ENCODE measurements at places on chromosomes 16 and 17. TPM values are rescaled to one million over a fixed set of nuclear protein-coding genes. Genes with fewer than 3 reads are reported as not detected.

GRCh38 chr17:33113276-33113990 is 121.8 kb downstream of the SPACA3 start:
- H3K4me3 ChIP-seq = no peak overlapping the region
- no peak for DNase-seq
- no peaks in the 10 kb centered on the region for H3K36me3 ChIP-seq
- peaks cover 23% of the 10 kb centered on the region for H3K27me3 ChIP-seq
- H3K27ac ChIP-seq = no peak overlapping the region

- H3K27me3 ChIP-seq = no peaks in the 10 kb centered on the region
- peaks cover 9% of the 10 kb centered on the region for H3K4me1 ChIP-seq
- H3K36me3 ChIP-seq = no peaks in the 10 kb centered on the region
- no peak for DNase-seq
- no peak overlapping the region for H3K4me3 ChIP-seq
Observed at GRCh38 chr17:67478401-67479041, 101.4 kb downstream of the PITPNC1 start.

GRCh38 chr17:34151102-34151501 is 104.0 kb upstream of the CCL2 start:
- peaks cover 29% of the 10 kb centered on the region for H3K27me3 ChIP-seq
- no peak for DNase-seq
- no peaks in the 10 kb centered on the region for H3K4me1 ChIP-seq

- H3K4me3 ChIP-seq = no peak overlapping the region
- H3K4me1 ChIP-seq = peaks cover 15% of the 10 kb centered on the region
- no peaks in the 10 kb centered on the region for H3K27me3 ChIP-seq
- H3K36me3 ChIP-seq = no peaks in the 10 kb centered on the region
Observed at GRCh38 chr17:80519091-80519781, 25.4 kb upstream of the RPTOR start.

DNA sequence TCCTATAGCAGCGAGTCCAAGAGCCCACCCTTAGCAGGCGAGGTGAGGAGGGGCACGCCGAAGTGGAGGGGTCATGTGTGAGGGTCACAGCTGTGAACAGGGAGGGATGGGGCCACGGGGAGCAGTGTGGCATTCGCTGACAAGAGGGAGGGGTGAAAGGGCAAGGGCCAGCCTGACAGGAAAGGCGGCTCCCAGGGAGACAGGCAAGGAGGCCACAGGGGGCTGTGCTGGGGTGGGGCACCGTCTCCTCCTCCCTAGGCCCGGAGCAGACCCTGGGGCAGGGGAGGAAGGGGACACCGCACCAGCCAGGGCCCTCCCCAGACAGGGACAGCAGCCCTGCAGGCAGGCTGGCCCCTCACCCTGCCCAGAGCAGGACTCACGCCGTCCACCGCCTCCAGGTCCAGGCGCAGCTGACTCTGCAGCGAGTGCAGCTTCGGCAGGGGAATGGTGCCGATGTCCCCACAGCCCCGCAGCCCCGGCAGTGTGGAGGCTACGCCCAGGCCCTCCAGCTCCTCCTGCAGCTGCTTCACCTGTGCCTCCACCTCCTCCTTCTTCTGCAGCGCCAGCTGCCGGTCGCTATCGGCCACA is 15.1 kb downstream of the GNPTG start:
- peaks cover 2% of the 10 kb centered on the region for H3K36me3 ChIP-seq
- H3K27ac ChIP-seq = no peak overlapping the region
- no peaks in the 10 kb centered on the region for H3K4me1 ChIP-seq
- no peak for DNase-seq
- H3K4me3 ChIP-seq = no peak overlapping the region

- no peaks in the 10 kb centered on the region for H3K27me3 ChIP-seq
- peaks cover 9% of the 10 kb centered on the region for H3K4me1 ChIP-seq
- no peak overlapping the region for H3K4me3 ChIP-seq
- peak; percentile 85 for DNase-seq
- H3K36me3 ChIP-seq = peaks cover 9% of the 10 kb centered on the region
Observed at GRCh38 chr16:57256601-57257395, 11.7 kb downstream of the ARL2BP start.

DNA sequence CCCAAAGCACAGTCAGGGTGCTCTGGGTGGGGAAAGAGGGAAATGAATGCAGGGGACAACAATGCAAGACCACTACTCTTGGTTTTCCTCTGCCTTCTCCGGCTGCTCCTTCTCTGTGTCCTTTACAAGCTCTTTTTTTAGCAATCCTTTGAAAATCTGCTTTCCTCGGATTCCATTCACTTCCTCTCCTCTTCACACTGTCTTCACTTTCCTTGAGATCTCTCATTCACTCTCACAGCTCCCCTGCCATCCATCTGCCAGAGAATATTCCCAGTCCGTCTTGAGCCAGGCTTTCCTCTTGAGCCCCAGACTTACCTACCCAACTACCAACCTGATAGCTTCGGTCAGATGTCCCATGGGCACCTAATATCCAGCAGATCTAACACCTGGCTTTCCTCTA is 11.0 kb upstream of the SPOP start:
- H3K27ac ChIP-seq = peak overlapping the region; percentile 15
- no peak for DNase-seq
- no peaks in the 10 kb centered on the region for H3K27me3 ChIP-seq
- no peak overlapping the region for H3K4me3 ChIP-seq
- peaks cover 42% of the 10 kb centered on the region for H3K4me1 ChIP-seq
- no peaks in the 10 kb centered on the region for H3K36me3 ChIP-seq

ATP2A3 gene
- total RNA-seq = 1.7 TPM

DNA sequence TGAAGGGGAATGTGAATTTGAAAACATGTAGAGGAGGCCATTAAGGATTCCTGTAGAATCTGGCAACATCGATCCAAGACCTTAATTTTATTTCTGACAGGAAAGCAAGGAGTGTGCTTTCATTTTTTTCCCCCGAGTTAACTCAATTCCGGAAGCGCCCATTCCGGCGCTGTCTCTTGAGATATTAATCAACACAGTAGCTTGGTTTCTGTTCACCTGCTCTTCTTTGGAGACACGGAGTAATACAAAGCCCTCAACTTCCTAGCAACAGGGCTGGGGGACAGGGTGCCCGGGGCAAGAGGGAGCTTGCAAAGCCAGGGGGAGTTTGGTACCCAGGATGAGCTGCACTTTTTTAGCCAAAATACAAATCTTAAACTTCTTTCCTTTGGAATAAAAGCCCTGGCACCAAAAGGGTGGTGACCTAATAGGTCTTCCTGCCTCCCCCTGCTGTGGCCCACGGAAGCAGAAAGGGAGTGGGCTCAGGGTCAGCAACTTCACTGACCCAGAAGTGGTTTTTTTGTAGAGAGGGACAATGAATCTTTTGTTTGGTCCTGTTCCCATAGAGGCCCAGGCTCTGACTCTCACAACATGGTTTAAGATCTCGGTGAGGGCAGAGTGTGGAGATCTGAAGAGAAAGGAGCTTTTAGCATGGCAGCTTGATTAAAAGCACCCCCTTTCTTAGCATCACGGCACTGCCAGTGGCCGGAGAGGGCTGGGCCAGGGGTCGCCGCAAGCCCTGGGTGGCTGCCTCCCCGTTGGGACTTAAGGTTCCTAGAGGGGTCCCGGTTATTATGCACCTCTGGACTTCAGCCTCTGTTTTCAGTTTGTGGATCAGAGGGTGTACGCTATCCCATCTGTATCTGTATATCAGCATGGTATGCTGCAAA is 207.3 kb downstream of the CCDC182 start:
- no peaks in the 10 kb centered on the region for H3K27me3 ChIP-seq
- DNase-seq = no peak
- peak overlapping the region; percentile 9 for H3K27ac ChIP-seq
- peak overlapping the region; percentile 42 for H3K4me3 ChIP-seq
- peaks cover 7% of the 10 kb centered on the region for H3K4me1 ChIP-seq

DNA sequence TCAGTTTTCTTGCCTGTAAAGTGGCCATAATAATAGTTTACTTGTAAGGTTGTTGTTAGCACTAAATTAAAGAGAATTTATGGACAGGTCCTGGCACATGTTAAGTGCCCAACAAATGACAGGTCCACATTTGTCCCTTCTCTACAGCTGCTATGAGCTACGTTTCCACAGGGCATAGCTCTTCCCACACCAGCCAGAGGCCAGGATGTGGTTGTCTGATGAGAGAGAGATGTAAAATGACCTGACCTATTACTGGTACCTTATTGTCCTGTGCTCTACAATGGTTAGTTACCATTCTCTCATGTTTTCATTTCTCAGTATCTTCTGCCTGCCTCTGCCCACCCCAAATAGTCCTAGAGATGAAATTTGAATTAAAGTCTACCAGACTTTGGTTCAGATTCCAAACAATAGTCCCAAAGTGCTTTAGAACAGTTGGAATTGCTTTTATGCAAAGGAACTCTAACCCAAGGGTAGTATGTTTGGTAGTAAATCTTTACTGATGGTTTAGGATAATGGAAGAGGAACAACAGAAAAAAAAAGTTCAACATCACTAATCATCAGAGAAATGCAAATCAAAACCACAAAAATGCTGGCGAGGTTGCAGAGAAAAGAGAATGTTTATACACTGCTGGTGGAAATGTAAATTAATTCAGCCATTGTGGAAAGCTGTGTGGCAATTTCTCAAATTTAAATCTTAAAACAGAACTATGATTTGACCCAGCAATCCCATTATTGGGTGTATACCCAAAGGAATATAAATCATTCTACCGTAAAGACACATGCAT is 57.1 kb upstream of the ANKFN1 start:
- no peak for DNase-seq
- no peak overlapping the region for H3K4me3 ChIP-seq
- H3K36me3 ChIP-seq = no peaks in the 10 kb centered on the region
- no peaks in the 10 kb centered on the region for H3K4me1 ChIP-seq
- H3K27ac ChIP-seq = no peak overlapping the region

GRCh38 chr17:32916134-32916533 is 11.8 kb upstream of the TMEM98 start:
- no peaks in the 10 kb centered on the region for H3K36me3 ChIP-seq
- H3K27me3 ChIP-seq = no peaks in the 10 kb centered on the region
- H3K27ac ChIP-seq = no peak overlapping the region
- H3K4me1 ChIP-seq = peaks cover 9% of the 10 kb centered on the region
- no peak overlapping the region for H3K4me3 ChIP-seq
- no peak for DNase-seq

- H3K27ac ChIP-seq = no peak overlapping the region
- H3K4me1 ChIP-seq = peaks cover 12% of the 10 kb centered on the region
- no peak overlapping the region for H3K4me3 ChIP-seq
- peaks cover 86% of the 10 kb centered on the region for H3K27me3 ChIP-seq
- DNase-seq = no peak
- H3K36me3 ChIP-seq = no peaks in the 10 kb centered on the region
Observed at GRCh38 chr17:48718227-48718760, 4.0 kb downstream of the PRAC1 start.

DNA sequence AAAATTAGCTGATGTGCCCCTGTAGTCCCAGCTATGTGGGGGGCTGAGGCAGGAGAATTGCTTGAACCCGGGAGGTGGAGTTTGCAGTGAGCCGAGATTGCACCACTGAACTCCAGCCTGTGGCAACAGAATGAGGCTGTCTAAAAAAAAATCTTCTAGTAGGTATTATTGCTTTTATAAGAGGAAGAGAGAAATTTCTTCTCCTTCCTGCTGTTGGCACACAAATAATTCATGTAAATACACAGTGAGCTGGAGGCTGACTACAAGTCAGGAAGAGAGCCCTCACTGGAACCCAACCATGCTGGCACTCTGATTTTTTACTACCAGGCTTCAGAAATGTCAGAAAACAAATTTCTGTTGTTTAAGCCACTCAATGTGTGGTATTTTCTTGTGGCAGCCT is 6.7 kb downstream of the PRDM7 start:
- no peak overlapping the region for H3K4me3 ChIP-seq
- H3K36me3 ChIP-seq = no peaks in the 10 kb centered on the region
- H3K4me1 ChIP-seq = peaks cover 3% of the 10 kb centered on the region
- peaks cover 6% of the 10 kb centered on the region for H3K27me3 ChIP-seq

PPP1R27 gene
- total RNA-seq = not detected

GRCh38 chr16:26664086-26664485 is 402.6 kb upstream of the C16orf82 start:
- H3K27ac ChIP-seq = no peak overlapping the region
- peaks cover 6% of the 10 kb centered on the region for H3K27me3 ChIP-seq
- no peaks in the 10 kb centered on the region for H3K36me3 ChIP-seq
- DNase-seq = no peak
- H3K4me3 ChIP-seq = no peak overlapping the region

NAGS gene
- total RNA-seq = 0.41 TPM

GRCh38 chr17:41917192-41917591 is 1.6 kb downstream of the ACLY start:
- DNase-seq = no peak
- no peaks in the 10 kb centered on the region for H3K27me3 ChIP-seq
- H3K4me3 ChIP-seq = peak overlapping the region; percentile 89
- peak overlapping the region; percentile 77 for H3K27ac ChIP-seq

DNA sequence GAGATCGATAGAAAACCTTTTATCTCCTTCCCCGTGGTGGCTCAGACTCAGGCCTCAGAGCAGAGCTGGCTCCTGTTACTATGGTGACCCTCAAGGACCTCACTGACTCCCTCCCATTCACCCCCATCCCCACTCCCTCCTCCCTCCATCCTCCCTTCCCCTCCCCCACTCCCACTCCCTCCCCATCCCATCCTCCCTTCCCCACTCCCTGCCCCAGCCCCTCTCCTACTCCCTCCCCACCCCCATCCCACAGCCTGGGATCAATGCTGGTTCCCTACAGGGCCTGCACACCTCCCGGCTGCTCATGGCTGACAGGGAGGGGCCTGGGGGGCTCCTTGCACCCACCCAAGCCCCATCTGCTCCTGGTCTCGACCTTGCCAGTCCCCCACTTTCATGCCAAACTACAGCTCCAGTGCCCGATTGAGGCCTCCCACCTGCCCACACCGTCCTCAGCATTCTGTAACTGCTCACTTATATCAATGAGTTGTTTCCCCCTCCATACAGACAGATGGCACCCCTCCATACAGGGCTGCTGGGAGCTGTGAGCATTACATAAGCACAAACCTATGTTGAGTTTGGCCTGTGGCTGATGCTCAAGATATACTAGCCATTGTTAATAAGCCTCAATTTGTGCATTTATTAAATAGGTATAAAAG is 11.6 kb upstream of the RAI1 start:
- H3K27ac ChIP-seq = no peak overlapping the region
- H3K36me3 ChIP-seq = no peaks in the 10 kb centered on the region
- DNase-seq = no peak
- peaks cover 6% of the 10 kb centered on the region for H3K4me1 ChIP-seq
- no peaks in the 10 kb centered on the region for H3K27me3 ChIP-seq

DNA sequence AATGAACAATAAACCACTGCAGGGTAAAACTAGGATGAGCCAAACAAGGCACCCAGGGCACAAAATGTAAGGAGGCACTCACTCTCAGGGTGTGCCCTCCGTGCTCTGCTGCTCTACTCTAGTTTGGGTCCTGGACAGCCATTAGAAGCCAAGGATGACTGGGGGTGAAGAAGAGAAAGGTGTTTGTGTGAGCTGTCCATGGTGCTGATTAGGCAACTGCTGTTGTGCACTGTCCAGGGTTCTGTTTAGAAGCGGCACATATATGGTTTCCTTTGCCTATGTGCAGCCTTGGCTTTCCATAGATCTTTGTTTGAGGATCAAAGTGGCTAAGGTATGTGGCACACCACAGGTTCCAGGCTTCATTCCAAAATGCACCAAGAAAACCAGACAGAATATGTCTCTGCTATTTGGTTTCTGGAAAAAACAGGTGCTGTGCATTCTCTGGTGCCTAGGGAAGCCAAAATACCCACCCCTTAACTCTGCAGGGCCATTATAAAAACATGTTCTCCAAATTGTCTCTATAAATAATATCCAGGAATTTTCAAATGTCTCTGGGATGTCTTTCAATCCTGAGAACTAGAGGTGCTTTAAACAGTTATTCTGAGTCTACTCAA is 123.5 kb downstream of the CBLN1 start:
- no peaks in the 10 kb centered on the region for H3K4me1 ChIP-seq
- no peak overlapping the region for H3K27ac ChIP-seq
- no peaks in the 10 kb centered on the region for H3K36me3 ChIP-seq

TTYH2 gene
- 1.6 TPM for total RNA-seq

KRT222 gene
- total RNA-seq = not detected

- no peaks in the 10 kb centered on the region for H3K4me1 ChIP-seq
- peak; percentile 75 for DNase-seq
- no peak overlapping the region for H3K27ac ChIP-seq
- H3K27me3 ChIP-seq = peaks cover 18% of the 10 kb centered on the region
- H3K36me3 ChIP-seq = no peaks in the 10 kb centered on the region
- no peak overlapping the region for H3K4me3 ChIP-seq
Observed at GRCh38 chr17:16934836-16935235, 37.1 kb downstream of the TNFRSF13B start.
